ENCODE measurements at places on chromosomes 2 and 18. TPM values are rescaled to one million over a fixed set of nuclear protein-coding genes. Genes with fewer than 3 reads are reported as not detected.

The LCT gene
- total RNA-seq, result 0.19 TPM

The CSRNP3 gene
- 28.4 TPM for total RNA-seq

The LHCGR gene
- total RNA-seq, result 0.12 TPM

The ANO7 gene
- total RNA-seq, result 3.2 TPM

The VIT gene
- not detected for total RNA-seq

The MROH2A gene
- not detected for total RNA-seq

The WDSUB1 gene
- 4.9 TPM for total RNA-seq

The PASK gene
- total RNA-seq, result 71.3 TPM

The DSC2 gene
- 10.2 TPM for total RNA-seq

The ATP6V1B1 gene
- total RNA-seq, result 4.6 TPM

The GPR148 gene
- total RNA-seq, result not detected

The REG3G gene
- total RNA-seq, result not detected

The SERPINB5 gene
- total RNA-seq, result not detected

The IL18R1 gene
- total RNA-seq, result not detected

DNA sequence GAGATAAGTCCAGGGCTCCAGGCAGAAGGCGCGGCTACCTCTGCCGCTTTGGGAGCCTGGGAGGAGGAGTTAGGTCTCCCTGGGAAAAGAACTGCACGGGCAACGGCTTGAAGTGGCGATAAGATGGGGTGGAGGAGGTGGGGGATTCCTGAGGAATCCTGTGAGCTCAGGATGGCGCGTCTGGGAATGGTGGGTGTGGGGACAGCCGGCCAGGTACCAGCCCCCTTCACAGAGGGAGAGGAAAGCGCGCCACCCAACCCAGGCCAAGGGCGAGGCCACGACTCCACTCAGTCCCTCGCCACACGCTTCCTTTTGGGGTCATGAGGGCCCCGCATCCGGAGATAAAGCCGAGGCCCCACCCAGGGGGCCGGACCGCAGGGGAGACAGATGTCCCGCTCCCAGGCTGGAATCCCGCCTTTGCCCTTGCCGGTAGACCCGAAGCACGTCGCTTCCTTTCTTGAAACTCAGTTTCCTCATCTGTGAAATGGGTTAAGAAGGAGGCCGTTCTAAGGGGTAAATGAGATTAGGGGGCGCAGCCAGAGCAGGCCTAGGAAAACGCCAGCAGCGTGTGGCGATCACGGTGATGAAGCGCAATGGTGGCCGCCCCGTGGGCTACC, 1.7 kb upstream of the CTDSP1 start:
- H3K36me3 ChIP-seq, result no peaks in the 10 kb centered on the region
- no peak for DNase-seq
- peaks cover 36% of the 10 kb centered on the region for H3K27me3 ChIP-seq

GRCh38 chr2:152396051-152396511, 61.1 kb downstream of the FMNL2 start:
- H3K36me3 ChIP-seq, result peaks cover 9% of the 10 kb centered on the region
- H3K4me1 ChIP-seq, result peaks cover 63% of the 10 kb centered on the region
- no peaks in the 10 kb centered on the region for H3K27me3 ChIP-seq
- H3K4me3 ChIP-seq, result no peak overlapping the region
- DNase-seq, result no peak

- no peak for DNase-seq
- H3K4me1 ChIP-seq, result no peaks in the 10 kb centered on the region
- H3K36me3 ChIP-seq, result no peaks in the 10 kb centered on the region
- no peak overlapping the region for H3K27ac ChIP-seq
- no peaks in the 10 kb centered on the region for H3K27me3 ChIP-seq
Measured at GRCh38 chr2:3639653-3640052, 18.3 kb upstream of the ALLC start.

GRCh38 chr2:151029406-151030157, 232.1 kb downstream of the RBM43 start:
- H3K36me3 ChIP-seq, result peaks cover 7% of the 10 kb centered on the region
- no peaks in the 10 kb centered on the region for H3K27me3 ChIP-seq
- no peak overlapping the region for H3K4me3 ChIP-seq
- DNase-seq, result no peak

DNA sequence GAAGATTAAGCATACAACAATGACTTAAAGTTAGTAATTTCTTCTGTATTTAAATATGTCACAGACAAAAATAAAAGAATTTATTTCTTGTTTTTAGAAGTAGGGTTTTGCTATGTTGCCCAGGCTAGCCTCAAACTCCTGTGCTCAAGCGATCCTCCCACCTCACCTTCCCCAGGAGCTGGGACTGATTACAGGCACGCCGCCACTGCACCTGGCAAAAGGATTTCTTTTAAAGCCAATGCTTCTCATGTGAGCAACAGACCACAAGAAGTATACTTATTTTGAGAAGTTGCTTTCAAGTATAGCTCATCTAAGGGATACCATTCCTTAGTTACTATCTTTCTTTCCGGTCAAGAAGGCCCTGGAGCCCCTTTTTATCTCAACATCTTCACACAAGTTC, 57.2 kb upstream of the BBS5 start:
- peaks cover 13% of the 10 kb centered on the region for H3K27me3 ChIP-seq
- no peak for DNase-seq
- no peak overlapping the region for H3K27ac ChIP-seq
- no peaks in the 10 kb centered on the region for H3K4me1 ChIP-seq
- H3K4me3 ChIP-seq, result no peak overlapping the region
- H3K36me3 ChIP-seq, result no peaks in the 10 kb centered on the region

DNA sequence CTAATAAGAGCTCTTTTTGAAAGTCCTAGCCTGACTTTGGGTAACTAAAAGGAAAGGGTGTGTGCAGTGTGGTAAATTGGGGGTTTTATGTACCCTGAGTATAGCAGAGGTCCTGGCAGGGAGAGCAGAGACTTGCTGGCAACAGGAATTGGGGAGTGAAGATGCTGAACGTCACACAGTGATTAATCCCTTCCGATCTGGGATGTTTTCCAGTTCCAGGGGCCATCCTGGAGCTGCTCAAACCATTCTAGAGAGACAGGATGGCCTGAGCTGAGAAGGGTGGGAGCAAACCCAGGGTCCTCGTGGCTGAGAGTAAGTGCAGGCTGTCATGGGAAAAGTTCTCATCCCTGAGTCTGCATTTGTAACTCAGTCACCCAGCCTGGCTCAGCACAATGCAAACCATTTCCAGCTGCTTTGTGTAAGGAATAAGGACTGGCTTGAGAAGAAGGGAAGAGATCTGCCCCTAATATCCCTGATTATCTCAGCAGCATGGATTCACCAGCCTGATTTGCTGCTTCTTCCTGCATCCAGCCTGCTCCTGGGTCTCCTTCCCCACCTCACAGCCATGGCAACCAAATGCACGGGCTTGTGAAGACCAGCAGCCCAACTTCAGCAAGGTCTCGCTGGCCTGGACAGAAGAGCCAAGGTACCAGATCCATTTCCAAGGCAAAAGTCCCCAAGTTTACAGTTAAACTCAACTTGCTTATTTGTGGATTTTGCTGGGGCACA, 47.1 kb upstream of the CELF4 start:
- H3K27ac ChIP-seq, result peak overlapping the region; percentile 60
- H3K4me1 ChIP-seq, result no peaks in the 10 kb centered on the region

DNA sequence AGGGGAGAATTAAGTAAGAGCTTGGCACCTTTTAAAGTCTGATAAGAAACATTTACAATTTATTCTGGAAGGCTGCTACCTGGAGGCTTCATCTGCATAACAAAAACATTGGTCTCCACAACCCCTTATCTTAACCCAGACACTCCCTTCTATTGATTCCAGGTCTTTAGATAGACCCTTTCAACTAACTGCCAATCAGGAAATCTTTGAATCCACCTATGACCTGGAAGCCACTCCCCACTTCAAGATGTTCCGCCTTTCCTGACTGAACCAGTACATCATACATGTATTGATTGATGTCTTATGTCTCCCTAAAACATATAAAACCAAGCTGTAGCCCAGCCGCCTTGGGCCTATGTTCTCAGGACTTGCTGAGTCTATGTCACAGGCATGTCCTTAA, 289.4 kb downstream of the AGPS start:
- peaks cover 2% of the 10 kb centered on the region for H3K27me3 ChIP-seq
- H3K36me3 ChIP-seq, result no peaks in the 10 kb centered on the region
- H3K27ac ChIP-seq, result no peak overlapping the region
- no peak overlapping the region for H3K4me3 ChIP-seq

GRCh38 chr2:166343467-166343866, 32.3 kb downstream of the SCN9A start:
- no peak for DNase-seq
- H3K36me3 ChIP-seq, result no peaks in the 10 kb centered on the region
- peaks cover 13% of the 10 kb centered on the region for H3K4me1 ChIP-seq
- H3K27me3 ChIP-seq, result no peaks in the 10 kb centered on the region

DNA sequence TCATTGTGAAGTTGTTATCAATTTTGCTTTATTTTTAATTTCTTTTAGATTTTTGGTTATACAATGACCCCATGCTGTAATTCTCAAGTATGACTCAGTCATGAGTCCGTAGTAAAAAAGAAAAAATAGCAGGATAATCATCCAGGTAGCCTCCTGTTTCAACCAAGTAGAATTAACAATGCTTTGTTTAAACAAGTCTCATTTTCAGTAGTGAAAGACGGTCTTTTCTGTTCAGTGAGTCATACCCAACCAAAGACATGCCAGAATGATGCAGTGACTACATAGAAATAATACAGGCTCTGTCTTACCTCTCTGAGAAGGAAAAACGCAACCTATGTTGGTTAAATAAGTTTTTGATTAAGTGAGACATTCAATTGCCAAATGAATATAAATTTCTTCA, 67.8 kb upstream of the DSC1 start:
- no peak overlapping the region for H3K4me3 ChIP-seq
- no peaks in the 10 kb centered on the region for H3K27me3 ChIP-seq
- no peaks in the 10 kb centered on the region for H3K36me3 ChIP-seq
- peaks cover 15% of the 10 kb centered on the region for H3K4me1 ChIP-seq
- DNase-seq, result no peak

DNA sequence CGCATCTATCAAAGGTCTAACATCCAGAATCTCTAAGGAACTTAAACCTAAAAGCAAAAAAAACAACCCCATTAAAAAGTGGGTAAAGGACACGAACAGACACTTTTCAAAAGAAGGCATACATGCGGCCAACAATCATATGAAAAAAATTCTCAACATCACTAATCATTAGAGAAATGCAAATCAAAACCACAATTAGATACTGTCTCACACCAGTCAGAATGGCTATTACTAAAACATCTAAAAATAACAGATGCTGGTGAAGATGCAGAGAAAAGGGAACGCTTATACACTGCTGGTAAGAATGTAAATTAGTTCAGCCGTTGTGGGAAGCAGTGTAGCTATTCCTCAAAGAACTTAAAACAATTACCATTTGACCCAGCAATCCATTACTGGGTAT, 38.0 kb downstream of the PPP3R1 start:
- H3K27me3 ChIP-seq, result no peaks in the 10 kb centered on the region
- H3K27ac ChIP-seq, result no peak overlapping the region
- H3K36me3 ChIP-seq, result peaks cover 12% of the 10 kb centered on the region
- peaks cover 28% of the 10 kb centered on the region for H3K4me1 ChIP-seq

DNA sequence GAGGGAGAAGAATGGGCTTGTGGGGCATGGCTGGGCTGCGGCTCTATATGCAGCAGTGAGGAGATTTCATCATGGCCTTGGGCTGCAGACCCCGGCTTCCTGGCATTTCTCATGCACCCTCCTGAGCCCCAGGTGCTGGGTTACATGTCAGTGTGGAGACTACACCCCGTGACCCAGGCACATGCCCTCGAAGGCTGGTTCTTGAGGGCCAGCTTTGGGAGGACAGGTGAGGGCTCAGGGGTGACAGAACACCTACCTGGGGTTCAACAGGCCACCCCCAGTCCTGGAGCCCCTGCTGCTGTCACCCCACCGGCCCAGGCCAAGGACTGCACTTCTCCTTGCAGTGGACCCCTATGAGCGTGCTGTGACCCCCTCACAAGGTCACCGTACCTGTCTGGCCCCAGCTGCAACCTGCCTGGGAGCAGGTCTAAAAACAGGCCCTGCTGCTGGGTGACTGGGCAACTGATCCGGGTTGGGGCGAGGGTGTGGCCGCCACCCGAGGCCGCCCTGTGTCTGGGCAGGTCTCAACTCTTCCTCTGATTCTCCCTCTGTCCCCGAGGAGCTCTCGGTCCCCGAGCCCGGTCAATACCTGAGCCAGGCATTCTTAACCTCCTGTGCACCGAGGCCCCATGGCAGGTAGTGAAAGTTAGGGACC, 94.8 kb upstream of the OTOS start:
- H3K4me3 ChIP-seq, result no peak overlapping the region
- H3K27ac ChIP-seq, result peak overlapping the region; percentile 19
- peaks cover 10% of the 10 kb centered on the region for H3K27me3 ChIP-seq
- no peak for DNase-seq
- peaks cover 11% of the 10 kb centered on the region for H3K4me1 ChIP-seq
- no peaks in the 10 kb centered on the region for H3K36me3 ChIP-seq

DNA sequence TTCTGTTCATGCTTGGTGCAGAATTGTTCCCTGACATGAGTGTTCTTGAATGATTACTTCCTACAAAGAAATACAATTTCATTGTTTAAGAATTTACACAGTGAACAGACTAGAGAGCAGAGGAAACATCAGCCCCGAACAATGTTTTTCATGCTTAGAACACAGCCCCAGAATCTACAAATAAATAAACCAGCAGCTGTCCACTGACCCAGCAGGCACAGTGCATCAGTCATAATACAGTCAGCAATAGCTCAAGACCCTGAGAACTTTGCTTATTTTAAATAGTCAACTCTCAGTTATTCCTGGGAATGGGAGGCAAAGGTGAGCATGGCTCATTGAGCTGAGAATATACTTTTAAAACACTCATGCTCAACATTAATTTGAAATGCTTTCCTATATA, 38.4 kb downstream of the XIRP2 start:
- H3K27ac ChIP-seq, result no peak overlapping the region
- no peaks in the 10 kb centered on the region for H3K36me3 ChIP-seq
- H3K4me3 ChIP-seq, result no peak overlapping the region
- no peaks in the 10 kb centered on the region for H3K27me3 ChIP-seq
- H3K4me1 ChIP-seq, result no peaks in the 10 kb centered on the region

GRCh38 chr2:202018950-202019349, 14.7 kb upstream of the FZD7 start:
- no peaks in the 10 kb centered on the region for H3K36me3 ChIP-seq
- no peaks in the 10 kb centered on the region for H3K27me3 ChIP-seq
- H3K27ac ChIP-seq, result peak overlapping the region; percentile 39
- no peak for DNase-seq
- H3K4me3 ChIP-seq, result no peak overlapping the region
- H3K4me1 ChIP-seq, result peaks cover 28% of the 10 kb centered on the region

DNA sequence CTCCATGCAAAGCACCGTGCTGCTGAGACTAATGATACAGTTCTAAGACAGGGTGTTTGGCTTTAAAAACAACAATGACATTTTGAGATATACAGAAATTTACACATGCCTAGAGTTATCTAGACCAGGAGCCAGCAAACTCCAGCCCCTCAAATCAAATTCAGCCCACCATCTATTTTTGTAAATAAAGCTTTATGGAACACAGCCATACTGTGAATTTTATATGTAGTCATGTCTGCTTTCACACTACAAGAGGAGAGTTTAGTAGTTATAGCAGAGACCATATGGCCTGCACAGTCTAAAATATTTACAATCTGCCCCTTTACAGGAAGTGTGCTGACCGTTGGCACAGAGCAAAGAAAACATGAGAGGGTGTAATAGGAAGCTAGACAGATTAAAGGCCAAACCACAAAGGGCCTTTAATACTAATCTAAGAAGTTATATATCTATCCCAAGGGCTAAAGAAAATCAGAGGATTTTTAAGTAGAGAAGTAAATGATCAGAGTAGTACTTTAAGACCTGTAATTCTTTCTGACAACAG, 39.4 kb downstream of the NBAS start:
- peaks cover 11% of the 10 kb centered on the region for H3K36me3 ChIP-seq
- no peak overlapping the region for H3K4me3 ChIP-seq
- H3K4me1 ChIP-seq, result peaks cover 8% of the 10 kb centered on the region
- H3K27ac ChIP-seq, result no peak overlapping the region
- no peaks in the 10 kb centered on the region for H3K27me3 ChIP-seq

GRCh38 chr2:28603821-28604220, 108.0 kb downstream of the PLB1 start:
- H3K36me3 ChIP-seq, result no peaks in the 10 kb centered on the region
- no peak overlapping the region for H3K27ac ChIP-seq
- peaks cover 4% of the 10 kb centered on the region for H3K4me1 ChIP-seq
- peaks cover 5% of the 10 kb centered on the region for H3K27me3 ChIP-seq

Measured in neural crest cell (in vitro differentiated cells).